ENCODE measurements at places on chromosomes 11 and 22.

GRCh38 chr11:11987503-11988022 lies 20.9 kb downstream of the DKK3 start:
- no peak for DNase-seq

GRCh38 chr11:124612567-124613246 lies 1.5 kb downstream of the PANX3 start:
- DNase-seq: no peak

DNA sequence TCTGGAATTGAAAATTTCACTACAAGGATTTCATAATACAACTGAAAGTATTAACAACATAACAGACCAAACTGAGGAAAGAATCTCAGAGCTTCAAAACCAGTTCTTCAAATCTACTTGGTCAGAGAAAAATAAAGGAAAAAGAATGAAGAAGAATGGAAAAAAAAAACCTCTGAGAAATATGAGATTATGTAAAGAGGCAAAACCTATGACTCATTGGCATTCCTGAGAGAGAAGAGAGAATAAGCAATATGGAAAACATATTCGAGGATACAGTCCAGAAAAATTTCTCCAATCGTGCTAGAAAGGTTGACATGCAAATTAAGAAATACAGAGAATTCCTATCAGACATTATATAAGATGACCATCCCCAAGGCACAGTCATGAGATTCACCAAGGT lies 23.4 kb upstream of the GPR83 start:
- DNase-seq: no peak

GRCh38 chr22:36816636-36817524 lies at the start of gene PVALB:
TSS of gene PVALB (minus strand) at chr22:36817035. CDS start at chr22:36817005, 30 bp downstream.
- no peak for DNase-seq

DNA sequence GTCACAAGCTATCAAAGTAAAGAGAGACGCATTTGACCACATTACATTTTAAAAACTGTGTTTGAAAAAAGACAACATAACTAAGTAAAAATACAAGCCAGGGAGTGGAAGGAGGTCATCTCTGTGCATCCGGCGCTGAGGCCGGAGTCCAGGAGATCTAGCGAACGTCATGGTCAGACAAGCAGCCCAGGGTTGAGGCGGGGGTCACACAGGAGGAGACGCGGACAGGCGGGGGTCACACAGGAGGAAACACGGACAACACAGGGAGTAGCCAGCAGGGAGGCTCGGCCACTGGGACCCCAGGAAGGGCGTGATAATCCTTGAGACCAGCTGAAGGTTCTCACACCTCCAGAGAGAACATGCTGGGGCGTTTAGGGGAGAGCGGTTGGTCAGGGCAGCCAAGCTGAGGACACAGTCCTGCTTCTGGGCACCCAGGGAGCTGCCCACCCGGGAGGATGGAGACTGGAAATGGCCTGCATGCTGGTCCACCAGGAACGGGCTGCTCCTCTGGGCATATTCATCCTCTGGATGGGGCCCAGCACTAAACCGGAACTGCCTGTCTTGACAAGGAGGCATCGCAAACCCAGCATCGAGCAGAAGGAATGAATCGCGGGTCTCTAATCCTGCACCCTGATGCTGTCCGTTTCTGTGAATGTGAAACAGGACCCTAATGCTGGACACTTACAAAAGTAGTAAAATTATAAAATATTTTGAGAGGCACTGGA lies 40.9 kb upstream of the MUC5AC start:
- no peak for DNase-seq

- DNase-seq: no peak
These were observed 13.3 kb downstream of the SBF1 start for GRCh38 chr22:50461536-50461935.

DNA sequence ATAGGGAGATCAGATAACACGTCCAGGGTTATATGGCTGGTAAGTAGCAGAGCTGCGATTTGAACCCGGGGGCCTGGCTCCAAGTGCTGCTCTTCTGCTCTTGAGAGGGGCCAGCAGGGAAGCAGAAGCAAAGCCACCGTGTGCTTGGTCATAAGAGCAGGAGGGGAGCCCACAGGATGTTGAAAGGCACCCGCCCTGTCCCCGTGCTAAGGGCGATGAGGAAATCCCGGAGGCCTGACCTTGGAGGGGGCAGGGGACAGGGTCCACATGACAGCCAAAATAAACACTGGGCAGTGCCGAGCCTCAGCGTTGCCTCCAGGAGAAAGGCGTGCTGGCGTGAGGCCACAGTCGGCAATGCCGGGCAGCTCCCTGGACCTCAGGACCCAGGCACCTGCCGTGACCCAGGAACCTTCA lies 28.8 kb downstream of the TOM1 start:
- DNase-seq: no peak

GRCh38 chr11:114307524-114308203 lies 11.5 kb downstream of the NNMT start:
- DNase-seq: no peak

Data from stimulated activated CD8-positive, alpha-beta memory T cell treated with anti-CD3 and anti-CD28 coated beads, Interleukin-2, amount 100 ng/mL, for 1 hour (primary cell).